ENCODE measurements at places on chromosomes 16 and 17.

- no peak for DNase-seq
Observed at GRCh38 chr16:82082543-82083244, 47.6 kb downstream of the HSD17B2 start.

- no peak for DNase-seq
Observed at GRCh38 chr16:67146523-67147357, 4.1 kb downstream of the B3GNT9 start.

DNA sequence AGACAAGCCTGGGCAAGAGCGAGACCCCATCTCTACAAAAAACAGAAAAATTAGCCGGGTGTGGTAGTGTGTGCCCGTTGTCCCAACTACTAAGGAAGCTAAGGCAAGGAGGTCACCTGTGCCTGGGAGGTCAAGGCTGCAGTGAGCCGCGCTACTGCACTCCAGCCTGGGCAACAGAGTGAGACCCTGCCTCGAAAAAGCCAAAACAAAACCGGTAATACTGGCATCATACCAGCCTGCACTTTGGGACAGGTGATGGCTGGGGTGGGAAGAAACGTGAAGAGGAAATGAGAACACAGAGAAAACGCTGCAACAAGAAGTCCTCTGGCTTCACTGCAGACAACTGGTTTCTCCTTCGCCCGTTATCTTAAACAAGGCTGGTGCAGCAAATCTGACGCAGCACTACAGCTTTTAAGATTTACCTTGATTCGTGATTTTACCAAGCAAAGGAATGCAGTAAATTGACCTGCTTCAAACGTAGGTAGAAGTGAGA is 725 bp upstream of the CASC3 start:
- no peak for DNase-seq

DNA sequence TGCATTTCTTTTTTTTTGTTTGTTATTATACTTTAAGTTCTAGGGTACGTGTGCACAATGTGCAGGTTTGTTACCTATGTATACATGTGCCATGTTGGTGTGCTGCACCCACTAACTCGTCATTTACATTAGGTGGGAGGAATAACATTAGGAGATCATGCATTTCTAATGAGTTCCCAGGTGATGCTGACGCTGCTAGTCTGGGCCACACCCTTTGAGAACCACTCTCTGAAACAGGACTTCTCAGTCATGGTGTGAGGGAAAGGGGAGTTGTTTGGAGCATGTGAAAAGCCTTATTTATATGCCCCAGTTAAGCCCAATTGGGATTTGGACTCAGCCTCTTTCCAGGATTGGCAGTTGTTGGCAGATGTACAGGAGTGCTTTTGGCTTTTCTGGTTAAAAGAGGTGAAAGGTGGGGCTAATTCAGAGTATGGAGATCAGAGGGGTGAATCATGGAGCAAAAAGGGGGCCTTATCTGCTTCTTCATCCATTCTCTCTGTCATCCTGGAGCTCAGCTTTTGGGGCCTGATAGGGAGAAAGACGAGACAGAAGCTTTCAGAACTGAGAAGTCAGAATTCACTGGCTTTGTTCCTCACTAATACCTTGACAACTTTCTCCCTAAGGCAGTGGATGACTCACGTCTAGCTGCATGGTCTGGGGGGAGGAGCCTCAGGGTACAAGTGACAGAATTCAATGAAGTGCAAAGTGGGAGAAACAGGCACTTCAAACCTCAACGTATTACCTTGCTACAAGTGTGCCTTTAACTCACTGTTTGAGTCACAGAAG is 180.0 kb upstream of the CACNG3 start:
- peak; percentile 13 for DNase-seq

GRCh38 chr17:80751070-80751945 is 206.7 kb downstream of the RPTOR start:
- peak; percentile 54 for DNase-seq

- DNase-seq: peak; percentile 39
Observed at GRCh38 chr17:34081269-34081668, 173.8 kb upstream of the CCL2 start.

GRCh38 chr16:1815461-1815860 is 11.2 kb downstream of the HAGH start:
- no peak for DNase-seq

DNA sequence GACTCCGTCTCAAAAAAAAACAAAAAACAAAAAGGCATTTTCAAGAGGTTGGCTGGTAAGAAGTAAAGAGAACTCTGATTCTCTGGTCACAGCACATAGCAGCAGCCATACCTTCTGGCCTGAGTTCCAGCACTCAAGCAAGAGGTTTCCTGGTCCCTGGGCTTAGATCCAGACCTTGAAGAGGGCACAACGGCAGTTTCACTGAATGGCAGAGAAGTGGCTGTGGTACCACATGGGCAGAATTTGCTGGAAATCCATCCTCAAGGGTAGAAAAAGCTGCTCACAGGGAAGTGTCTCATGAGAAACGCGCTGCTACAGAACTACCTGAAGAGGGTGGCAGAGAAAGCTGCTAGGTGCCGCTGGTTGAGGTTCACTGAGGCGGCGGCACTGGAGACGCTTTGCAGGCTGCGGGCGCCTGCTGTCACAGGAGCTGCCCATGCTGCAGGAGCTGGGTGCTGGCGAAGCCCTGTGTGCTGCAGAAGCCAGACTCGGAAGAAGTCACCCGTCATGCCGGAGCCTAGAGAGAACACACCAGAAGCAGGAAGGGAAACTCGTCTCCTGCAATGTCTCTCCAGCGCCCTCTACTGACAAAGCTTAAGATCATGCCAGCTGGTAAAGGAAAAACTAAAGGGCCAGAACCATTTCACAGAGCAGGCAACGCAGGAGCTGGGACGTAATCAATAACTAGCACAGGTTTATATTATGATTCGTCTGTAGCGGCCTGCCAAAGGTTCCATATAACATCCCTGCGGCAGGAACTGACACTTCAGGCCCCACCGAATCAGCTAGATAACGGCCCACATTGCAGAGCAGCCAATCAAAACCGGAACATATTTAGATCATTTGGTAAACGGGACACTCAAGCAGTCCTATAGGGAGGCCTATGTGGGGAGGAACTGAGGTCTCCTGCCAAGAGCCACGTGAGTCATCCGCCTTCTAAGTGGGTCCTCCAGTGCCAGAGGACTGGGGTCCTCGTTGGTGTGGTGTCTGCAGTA is 5.4 kb upstream of the ZNF213 start:
- peak; percentile 89 for DNase-seq

DNA sequence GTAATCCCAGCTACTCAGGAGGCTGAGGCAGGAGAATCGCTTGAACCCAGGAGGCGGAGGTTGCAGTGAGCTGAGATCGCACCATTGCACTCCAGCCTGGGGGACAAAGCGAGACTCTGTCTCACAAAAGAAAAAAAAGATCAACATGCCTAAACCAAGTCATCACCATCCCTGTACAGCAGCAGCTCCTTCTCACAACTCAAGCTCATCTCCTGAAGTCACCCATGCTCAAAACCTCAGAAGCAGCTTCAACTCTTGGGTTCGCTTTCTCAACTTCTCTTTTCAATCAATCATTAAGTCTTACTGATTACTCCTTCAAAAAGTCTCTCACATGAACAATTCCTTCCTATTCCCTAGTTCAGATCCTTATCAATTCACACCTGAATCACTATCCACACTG is 31.3 kb downstream of the PHLPP2 start:
- no peak for DNase-seq

GRCh38 chr17:71963351-71963750 is 157.5 kb upstream of the SOX9 start:
- no peak for DNase-seq

GRCh38 chr17:73799781-73800627 is 155.8 kb upstream of the SDK2 start:
- DNase-seq: no peak

GRCh38 chr16:77443357-77444146 is 8.7 kb upstream of the ADAMTS18 start:
- no peak for DNase-seq

DNA sequence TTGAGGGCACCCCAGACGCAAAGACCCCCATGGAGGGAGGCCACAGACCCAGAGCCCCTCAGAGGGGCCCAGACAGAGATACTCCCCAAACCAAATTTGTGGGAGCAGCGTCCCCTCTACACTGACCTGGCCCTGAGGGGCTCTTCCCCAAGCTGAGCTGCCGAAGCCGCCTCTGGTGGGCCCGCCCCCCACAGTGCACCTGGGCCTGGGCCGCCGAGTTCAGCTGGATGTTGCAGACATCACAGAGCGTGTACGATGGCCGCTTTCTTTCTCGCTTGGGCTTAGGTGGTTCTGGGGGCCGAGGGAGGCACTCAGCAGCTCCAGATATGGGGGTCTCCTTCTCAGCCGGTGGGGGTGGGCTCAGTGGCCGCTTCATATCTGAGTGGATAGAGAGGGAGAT is 12.3 kb upstream of the C17orf113 start:
- no peak for DNase-seq

- DNase-seq: no peak
Observed at GRCh38 chr17:75854881-75855309, 240 bp downstream of the WBP2 start.

GRCh38 chr17:33375103-33375502 is 82.0 kb upstream of the ASIC2 start:
- no peak for DNase-seq

DNA sequence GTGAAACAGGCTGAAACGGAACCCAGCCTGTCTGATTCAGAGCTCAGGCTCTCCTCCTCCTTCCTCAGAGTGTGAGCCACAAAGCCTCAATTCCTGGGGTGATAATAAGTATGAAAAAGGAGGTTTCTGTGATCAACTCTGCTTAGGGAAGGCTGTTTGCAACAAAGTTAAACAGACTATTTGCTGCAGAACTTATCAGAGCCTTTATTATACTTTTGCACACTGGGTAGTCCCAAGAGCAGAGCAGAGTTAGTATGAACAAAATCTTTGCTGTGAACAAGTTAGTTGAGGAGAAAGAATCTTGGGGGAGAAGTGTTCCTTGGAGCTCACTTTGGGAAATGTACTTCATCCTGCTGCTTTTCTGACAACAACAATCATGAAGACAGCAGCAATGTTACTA is 67.4 kb downstream of the MRM1 start:
- no peak for DNase-seq

GRCh38 chr17:77618173-77618572 is 340.3 kb upstream of the TNRC6C start:
- DNase-seq: no peak

DNA sequence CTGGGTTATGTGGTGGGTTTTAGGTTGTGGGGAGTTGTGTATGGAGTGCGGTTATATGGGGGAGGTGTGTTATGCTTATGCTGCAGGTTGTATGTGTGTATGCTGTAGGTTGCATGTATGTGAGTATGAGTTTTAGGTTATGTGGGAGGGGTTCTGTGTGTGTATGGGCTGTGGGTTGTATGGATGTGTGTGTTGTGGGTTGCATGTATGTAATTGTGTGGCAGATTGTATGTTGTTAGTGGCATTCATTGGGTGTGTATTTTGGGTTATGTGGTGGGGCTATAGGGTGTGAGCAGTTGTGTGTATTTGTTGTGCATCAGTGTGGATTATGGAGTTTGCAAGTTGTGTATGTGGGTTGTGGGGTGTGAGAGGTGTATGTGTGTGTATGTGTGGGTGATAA is 277.4 kb downstream of the NPIPA8 start:
- DNase-seq: no peak

GRCh38 chr17:79485991-79486390 is 124.9 kb downstream of the RBFOX3 start:
- no peak for DNase-seq

GRCh38 chr16:35910409-35910808 is 2451.0 kb downstream of the TP53TG3F start:
- DNase-seq: no peak

DNA sequence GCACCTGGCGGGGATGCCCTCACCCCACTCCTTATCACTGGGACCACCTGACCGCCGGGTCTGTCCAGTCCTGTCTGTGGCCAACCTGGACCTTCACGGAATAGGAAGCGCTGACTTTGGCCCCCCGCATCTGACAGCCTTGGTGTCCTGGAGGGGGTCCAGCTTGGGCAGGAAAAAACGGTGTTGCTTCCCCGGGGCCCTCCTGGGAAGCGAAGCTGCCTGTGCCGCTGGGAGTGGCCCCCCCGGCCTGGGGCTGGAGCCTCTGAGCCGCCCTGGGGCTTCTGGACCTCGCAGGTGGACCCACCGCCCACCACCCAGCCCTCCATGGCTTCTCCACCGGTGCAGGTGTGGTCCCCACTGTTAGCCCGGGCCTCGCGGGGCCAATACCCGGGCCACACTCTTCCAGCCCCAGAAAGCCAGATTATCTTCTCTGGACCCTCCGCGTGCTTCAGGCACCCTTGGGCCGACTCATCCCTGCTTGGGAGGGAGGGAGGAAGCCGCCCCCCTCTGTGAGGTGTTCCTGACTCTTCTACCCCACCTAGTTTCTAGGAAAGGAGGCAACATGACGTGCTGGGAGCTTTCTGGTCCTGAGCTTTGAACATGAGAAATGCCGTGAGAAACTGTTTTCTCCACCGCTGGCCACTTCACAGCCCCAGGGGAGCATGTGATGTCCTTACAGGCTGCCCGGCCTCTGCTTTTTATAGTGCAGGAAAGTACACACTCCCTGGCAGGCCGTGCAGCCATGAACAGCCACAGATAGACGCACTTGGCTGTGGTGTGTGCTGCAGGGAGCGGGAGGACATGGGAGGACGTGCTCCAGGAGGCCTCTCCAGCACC is 1.1 kb downstream of the C1QTNF1 start:
- no peak for DNase-seq

DNA sequence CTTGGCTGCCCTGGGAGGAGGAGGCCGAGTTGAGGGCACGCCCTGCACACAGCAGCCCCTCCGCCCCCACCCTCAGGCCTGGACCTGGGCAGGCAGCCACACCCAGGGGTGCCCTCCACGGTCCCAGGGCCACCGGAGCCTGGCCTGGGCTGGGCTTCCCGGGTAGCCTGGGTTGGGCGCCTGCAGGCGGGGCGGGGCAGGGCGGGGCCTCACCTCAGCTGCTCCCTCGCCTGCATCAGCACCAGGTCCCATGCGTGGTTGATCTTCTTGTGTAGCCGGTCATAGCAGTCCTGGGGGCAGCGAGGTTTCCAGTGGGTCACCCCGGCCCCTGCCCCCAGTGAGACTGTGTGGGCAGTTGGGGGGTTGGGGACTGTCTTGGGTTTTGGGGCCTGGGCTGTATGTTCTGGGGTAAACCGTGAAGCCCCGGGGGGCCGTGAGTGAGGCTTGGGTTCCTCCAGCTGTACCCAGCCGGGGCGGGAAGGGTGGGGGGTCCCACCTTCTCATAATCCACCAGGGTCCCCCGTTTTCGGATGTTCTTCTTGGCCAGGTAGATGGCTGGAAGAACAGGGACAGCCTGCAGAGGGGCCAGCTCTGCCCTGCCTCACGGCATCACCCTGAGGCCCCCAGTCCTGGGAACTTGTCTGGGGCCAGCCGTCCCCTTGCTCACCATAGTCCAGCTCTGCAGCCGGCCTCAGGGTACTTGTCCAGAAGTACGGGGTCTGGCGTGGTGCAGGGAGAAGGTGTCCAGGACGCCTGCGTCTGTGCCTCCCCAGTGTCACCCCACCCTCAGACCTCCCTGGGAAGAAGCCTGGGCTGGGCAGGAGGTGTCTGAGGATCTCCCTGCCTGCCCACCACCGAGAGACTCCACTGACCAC is 2.0 kb downstream of the RGS11 start:
- no peak for DNase-seq

Data from neural progenitor cell (in vitro differentiated cells).